ENCODE measurements at places on chromosomes 3 and 15. TPM values are rescaled to one million over a fixed set of nuclear protein-coding genes. Genes with fewer than 3 reads are reported as not detected.
A peak's percentile ranks its signal among the peaks of the same experiment; 100 is the strongest.

The TCF12 gene
- 158 TPM for total RNA-seq

The AMT gene
- 3.6 TPM for total RNA-seq

The CCDC66 gene
- total RNA-seq, result 27.1 TPM

The OR5K2 gene
- not detected for total RNA-seq

DNA sequence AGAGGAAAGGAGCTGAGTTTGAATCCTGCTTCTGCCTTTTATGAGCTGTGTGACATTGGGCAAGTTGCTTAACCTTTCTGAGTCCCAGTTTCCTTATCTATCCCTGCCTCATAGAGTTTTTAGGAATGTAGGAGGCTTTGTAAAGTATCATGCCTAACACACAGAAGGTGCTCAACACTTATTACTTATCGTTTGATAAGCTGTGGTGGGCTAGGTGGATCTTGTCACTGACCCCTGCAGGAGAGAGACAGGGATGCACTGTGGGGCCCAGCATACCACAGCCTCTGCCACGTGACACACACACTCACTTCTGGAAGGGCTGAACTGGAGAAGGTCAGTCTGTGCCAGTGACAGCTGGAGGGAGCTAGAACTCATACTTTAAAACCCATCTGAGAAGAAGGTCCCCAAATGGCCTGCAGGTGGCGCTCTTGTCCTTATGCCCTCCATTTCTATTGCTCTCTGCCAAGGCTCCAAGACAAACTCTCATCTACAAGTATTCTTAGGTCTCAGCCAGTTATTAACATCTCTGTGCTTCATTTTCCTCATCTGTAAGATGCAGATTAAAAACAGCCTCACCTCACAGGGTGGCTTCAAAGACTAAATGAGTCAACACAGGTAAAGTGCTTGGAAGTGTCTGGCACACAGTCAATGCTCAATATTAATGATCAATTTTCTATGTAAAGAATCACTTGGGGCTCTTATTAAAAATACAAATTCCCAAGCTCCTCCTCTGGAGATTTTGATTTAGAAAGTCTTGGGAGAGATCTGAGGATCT lies 57.5 kb upstream of the HACD2 start:
- no peaks in the 10 kb centered on the region for H3K4me1 ChIP-seq
- DNase-seq, result peak; percentile 84
- no peaks in the 10 kb centered on the region for H3K27me3 ChIP-seq

GRCh38 chr15:92034227-92034626 lies 180.7 kb downstream of the SLCO3A1 start:
- H3K27me3 ChIP-seq, result no peaks in the 10 kb centered on the region
- H3K27ac ChIP-seq, result peak overlapping the region; percentile 5
- no peak overlapping the region for H3K4me3 ChIP-seq
- H3K4me1 ChIP-seq, result peaks cover 5% of the 10 kb centered on the region
- H3K36me3 ChIP-seq, result no peaks in the 10 kb centered on the region

GRCh38 chr15:60476713-60477112 lies 2.2 kb downstream of the ICE2 start:
- peaks cover 3% of the 10 kb centered on the region for H3K4me1 ChIP-seq
- DNase-seq, result no peak
- H3K4me3 ChIP-seq, result no peak overlapping the region
- no peak overlapping the region for H3K27ac ChIP-seq

GRCh38 chr3:47634996-47635395 lies 56.3 kb upstream of the CSPG5 start:
- no peaks in the 10 kb centered on the region for H3K4me1 ChIP-seq
- no peaks in the 10 kb centered on the region for H3K36me3 ChIP-seq
- DNase-seq, result no peak
- no peak overlapping the region for H3K4me3 ChIP-seq
- H3K27ac ChIP-seq, result no peak overlapping the region
- no peaks in the 10 kb centered on the region for H3K27me3 ChIP-seq

DNA sequence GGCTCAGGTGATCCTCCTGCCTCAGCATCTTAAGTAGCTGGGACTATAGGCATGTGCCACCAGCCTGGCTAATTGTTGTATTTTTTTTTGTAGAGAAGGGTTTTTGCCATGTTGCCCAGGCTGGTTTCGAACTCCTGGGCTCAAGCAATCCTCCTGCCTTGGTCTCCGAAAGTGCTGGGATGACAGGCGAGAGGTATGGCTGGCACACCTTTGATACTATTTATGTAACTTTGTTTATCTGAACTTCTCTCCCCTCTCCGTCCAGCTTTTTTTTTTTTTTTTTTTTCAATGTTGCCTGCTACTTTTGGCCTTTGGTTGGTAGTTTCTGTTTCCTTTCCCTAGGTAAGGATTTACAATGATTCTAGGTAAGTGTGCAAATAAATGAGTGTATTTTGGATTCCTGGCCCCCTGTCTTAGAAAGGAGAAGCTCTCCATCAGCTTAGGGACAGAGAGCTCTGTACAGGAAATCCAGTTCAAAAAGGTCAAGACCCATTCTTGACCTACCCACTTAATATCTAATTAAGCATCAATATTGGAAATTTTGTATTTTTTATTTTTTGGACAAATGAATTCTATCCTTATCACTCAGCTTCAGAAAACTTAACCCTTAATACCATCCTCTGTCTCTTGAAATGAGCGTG lies 6.8 kb downstream of the ARL6IP5 start:
- DNase-seq, result no peak
- no peak overlapping the region for H3K4me3 ChIP-seq
- H3K36me3 ChIP-seq, result no peaks in the 10 kb centered on the region
- no peaks in the 10 kb centered on the region for H3K27me3 ChIP-seq

GRCh38 chr3:71356265-71356664 lies 227.3 kb downstream of the FOXP1 start:
- no peaks in the 10 kb centered on the region for H3K4me1 ChIP-seq
- no peaks in the 10 kb centered on the region for H3K27me3 ChIP-seq
- no peak overlapping the region for H3K4me3 ChIP-seq
- no peak overlapping the region for H3K27ac ChIP-seq

DNA sequence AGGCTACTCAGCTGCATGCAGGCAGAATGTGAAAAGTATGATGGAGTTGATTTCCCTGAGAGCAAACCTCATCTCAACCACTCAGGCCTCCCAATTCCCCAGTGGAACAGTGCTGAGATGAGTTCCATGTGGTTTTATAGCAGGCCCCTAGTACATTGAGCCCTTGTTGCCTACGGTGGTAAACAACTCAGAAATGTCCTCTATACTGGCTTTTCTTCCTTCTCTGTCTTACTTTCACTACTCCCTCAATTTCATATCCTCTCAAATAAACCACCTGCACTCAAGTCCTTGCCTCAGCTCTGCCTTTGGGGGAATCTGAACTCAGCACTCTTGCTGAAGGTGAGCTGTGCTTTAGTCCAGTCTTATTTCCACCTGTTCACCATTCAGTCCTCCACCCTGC lies 399.9 kb downstream of the PDCD6IP start:
- no peaks in the 10 kb centered on the region for H3K27me3 ChIP-seq
- H3K4me3 ChIP-seq, result no peak overlapping the region
- no peak overlapping the region for H3K27ac ChIP-seq
- no peaks in the 10 kb centered on the region for H3K36me3 ChIP-seq
- no peak for DNase-seq
- no peaks in the 10 kb centered on the region for H3K4me1 ChIP-seq

DNA sequence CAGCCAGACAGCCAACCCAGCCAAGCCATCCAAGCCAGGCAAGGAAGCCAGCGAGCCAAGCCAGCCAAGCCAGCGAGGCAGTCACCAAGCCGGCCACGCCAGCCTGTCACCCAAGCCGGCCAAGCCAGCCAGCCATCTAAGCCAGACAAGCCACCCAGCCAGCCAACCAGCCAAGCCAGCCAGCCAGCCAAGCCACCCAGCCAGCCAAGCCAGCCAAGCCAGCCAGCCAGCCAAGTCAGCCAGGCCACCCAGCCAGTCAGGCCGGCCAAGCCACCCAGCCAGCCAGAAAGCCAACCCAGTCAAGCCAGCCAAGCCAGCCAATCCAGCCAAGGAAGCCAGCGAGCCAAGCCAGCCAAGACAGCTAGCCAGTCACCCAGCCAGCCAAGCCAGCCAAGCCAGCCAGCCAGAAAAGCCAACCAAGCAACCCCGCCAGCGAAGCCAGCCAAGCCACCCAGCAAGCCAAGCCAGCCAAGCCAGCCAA lies 201.2 kb downstream of the GOLGA6L6 start:
- no peaks in the 10 kb centered on the region for H3K36me3 ChIP-seq
- H3K4me3 ChIP-seq, result no peak overlapping the region
- peak; percentile 98 for DNase-seq
- no peak overlapping the region for H3K27ac ChIP-seq
- no peaks in the 10 kb centered on the region for H3K27me3 ChIP-seq

GRCh38 chr3:105260385-105260784 lies 106.3 kb upstream of the ALCAM start:
- DNase-seq, result no peak
- H3K27ac ChIP-seq, result no peak overlapping the region
- no peaks in the 10 kb centered on the region for H3K27me3 ChIP-seq

GRCh38 chr15:28873585-28874190 lies 12.1 kb upstream of the APBA2 start:
- no peaks in the 10 kb centered on the region for H3K36me3 ChIP-seq
- no peak overlapping the region for H3K4me3 ChIP-seq
- H3K27ac ChIP-seq, result no peak overlapping the region
- no peaks in the 10 kb centered on the region for H3K27me3 ChIP-seq
- no peaks in the 10 kb centered on the region for H3K4me1 ChIP-seq

- peaks cover 4% of the 10 kb centered on the region for H3K36me3 ChIP-seq
- DNase-seq, result no peak
- no peaks in the 10 kb centered on the region for H3K27me3 ChIP-seq
- no peak overlapping the region for H3K4me3 ChIP-seq
- H3K4me1 ChIP-seq, result no peaks in the 10 kb centered on the region
Measured at GRCh38 chr3:158738653-158739052, 6.4 kb upstream of the RARRES1 start.
